Ureter (tissue), 1 donor: ENCODE measurements at places on chromosomes 13 and 19. TPM values are rescaled to one million over a fixed set of nuclear protein-coding genes. Genes with fewer than 3 reads are reported as not detected.
A peak's percentile ranks its signal among the peaks of the same experiment; 100 is the strongest.

DNA sequence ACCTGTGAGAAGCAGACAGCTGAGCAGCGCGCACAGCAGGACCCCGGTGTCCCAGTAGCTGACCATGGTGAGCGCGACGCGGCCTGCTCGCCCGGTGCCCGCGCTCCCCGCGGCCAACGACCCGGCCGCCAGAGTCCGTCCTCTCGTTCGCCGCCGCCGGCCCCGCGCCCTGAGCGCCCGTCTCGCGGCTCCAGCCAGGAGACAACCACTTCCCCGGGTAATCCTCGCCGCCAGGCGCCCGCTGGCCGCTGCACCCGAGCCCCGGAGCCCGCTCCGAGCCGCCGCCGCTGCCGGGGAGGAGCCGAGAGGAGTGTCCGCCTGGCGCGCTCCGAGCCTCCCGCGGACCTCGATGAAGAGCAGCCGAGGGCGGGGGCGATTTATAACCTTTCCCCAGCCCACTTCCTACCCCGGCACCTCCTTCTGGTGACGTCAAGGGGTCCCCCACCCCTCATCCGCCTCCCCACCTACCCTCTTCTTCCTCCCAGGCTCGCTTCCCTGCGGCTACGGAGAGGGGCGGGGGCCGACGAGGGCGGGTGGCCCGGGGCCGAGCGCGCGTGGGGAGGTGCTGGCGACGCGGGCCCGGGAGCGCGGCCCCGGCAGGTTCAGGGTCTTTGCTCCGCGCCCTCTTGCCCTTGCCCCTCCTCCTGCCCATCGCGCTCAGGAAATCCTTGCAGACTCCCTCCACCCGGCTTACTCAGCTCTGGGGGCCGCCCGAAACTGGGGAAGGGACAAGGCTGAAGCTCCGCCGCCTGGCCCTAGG lies at the start of gene FLT1:
FLT1 (minus strand) TSS at position 351 of the 760 bp plus-strand sequence; CDS start at position 66, 285 bp downstream.
- peak; percentile 50 for DNase-seq

DNA sequence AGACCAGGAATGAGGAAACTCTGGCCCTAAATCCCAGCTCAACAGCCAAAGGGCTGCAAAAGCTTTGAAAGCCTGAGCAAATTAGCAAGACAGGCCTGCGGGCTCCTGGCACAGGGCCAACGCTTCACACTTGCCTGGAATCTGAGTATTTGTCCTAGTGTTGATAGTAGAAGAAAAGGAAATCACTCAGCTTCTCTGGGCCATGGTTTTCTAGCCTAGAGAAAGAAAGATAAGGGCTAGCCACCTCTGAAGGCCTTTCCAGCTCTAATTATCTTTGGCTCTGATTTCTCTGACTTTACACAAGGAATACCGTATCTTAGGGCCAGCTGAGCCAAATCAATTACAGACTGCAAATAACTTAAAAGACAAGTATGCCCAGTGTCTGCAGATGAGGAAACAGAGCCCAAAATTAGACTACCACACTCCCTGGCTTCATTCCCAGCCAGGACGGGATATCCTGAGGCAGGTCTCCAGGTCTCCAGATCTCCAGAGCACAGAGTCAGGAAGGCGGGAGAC lies 69.6 kb downstream of the STK24 start:
- no peak for DNase-seq

GRCh38 chr19:362154-362553 lies 17.6 kb upstream of the MIER2 start:
- DNase-seq, result no peak

DNA sequence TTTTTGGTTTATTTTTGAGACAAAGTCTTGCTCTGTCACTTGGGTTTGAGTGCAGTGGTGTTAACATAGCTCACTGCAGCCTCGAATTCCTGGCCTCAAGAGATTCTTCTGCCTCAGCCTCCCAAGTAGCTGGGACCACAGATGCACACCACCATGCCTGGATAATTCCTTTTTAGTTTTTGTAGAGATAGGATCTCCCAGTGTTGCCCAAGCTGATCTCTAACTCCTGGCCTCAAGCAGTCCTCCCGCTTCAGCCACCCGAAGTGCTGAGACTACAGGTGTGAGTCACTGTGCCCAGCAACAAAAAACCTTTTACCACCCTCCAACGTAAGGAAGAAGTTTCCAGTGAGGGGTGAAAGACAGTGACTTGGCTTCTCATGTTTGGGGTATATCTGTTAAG lies 81.1 kb upstream of the TSHZ3 start:
- no peak for DNase-seq

DNA sequence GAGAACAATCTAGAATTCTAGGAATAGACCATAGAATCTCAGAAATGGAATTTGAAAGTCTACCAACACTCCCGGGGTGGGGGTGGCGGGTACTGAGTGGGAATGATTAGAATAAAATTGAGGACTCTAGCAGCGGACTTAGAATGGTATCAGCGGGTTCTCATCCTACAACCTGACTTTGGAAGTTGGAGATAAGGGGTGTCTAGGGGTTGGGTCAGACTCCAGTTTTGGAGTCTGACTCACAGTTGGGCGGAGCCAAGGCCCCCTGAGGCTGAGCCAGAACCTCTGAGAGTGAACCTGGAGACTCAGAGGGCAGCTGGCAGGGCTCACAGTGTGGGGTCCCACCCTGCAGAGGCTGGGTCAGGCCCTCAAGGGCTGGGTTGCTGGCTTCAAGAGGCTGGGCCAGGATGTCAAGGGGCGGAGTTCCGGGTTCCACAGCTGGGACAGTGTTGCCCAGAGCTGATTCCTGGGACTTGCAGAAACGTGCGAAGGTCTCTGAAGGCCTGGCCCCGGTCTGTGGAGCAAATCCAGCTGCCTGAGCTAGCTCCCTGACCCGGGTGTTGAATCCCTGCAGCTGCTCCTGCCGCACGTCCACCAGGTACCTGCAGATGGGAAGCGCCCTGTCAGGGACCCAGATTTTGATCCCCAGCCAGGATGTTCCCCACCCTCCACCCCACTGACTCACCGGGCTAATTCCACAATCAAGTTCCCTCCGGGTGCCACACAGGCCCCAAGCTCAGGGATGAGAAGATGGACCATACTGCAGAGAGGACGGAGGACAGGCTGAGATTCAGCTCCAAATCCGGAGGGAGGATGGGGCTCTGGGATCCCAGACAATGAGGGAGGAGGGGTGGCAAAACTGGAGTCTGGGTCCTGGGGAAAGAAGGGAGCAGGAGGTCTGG lies 1.6 kb upstream of the TNNI3 start:
- no peak for DNase-seq

DNA sequence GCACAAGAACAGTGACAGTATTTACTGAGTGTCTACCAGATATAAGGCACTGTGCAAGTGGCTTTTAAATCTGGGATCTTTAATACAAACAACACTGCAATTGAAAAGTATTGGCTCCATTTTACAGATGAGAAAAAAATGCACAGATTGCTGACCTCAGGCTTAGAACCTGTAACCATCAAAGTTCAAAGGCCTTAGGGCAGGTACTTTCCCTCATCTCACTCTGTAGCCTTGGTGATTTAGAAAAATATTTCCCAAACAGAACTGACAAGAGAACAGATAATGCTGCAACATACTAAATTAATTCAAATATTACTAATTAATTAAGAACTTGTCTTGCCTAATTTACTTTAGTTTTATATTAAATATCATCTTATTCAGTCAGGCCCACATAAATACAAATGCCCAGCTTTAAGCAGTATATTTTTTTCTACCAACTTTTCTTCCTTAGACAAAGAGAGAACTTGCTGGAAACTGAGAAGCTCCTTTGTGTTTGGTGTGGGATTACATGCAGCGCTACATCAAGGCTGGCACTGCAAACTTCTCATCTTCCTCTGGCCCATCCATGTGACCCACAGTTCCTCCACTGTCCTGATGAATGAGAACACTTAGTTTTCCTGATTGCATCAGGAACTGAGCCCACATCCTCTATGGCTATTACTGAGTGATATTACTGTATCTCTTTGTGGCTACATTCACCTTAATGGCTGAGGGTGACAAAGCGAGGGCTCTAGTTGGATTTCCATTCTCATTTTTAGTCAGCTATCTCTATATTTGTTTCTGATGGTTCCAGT lies 302.1 kb downstream of the ENOX1 start:
- no peak for DNase-seq

DNA sequence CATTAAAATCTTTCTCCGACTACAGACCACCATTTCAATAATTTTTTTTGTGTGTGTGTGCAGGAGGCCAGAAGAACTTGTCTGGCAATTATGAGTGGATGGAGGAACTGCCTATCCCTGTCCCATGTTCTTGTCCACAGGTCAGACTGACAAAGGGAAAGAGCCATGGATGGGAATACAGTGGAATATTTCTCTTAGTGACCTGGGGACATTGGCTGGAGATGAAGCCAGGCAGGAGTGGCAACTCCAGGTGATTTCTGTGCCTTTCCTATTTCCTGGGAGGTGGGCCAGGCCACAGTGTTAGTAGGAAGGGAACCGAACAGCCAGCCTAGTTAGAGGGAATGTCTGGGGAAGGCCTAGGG lies 3.7 kb downstream of the PSG9 start:
- no peak for DNase-seq

- no peak for DNase-seq
These were observed 1.2 kb downstream of the ADAMTSL5 start for GRCh38 chr19:1511318-1512317.

DNA sequence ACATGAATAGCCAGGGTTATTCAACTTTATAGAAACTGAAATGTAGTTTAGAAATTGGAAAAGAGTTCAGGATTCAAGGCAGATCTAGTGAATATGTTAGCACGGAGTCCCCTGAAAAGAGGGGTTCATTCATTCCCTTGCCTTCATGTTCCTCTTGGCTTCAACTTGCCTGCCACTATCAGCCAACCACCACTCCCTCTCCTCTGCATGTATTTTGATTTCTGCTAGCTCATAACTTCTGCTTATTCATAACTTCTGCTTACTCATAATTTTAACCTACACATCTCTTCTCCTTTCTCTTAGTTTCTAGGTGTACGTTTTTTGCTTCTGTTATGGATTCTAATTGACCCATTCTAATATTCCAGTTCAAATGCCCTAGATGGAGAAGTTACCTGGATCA lies 5.5 kb upstream of the SERTM1 start:
- DNase-seq, result no peak

DNA sequence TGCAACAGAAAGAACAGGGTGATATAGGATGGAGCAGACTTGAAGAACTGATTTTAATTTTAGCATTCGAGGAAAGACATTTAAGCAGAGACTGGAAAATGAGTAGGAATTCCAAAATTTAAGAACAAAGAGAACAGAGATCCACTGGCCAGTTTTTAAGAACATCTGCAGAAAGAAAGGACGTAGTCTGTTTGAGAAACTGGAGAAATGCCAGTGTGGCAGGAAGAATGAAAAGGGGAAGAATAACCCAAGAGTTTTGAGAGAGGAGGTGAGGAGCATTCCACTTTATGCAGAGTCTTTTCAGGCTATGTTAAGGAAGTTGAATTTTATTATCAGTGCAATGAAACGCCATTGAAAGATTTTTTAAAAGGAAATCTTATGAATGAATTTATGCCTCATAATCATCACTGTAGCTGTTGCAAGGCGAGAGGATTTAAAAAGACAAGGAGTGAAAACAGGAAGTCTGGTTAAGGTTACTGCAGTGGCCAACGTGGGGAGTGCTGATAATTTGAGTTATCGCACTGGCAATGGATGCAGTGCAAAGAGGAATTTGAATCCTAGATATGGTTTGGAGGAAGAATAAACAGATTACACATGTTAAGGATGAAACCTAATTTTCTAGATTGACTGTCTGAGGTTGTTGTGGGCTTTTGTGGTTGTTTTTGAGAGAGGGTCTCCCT lies 253.8 kb downstream of the DACH1 start:
- no peak for DNase-seq

GRCh38 chr13:50126993-50127725 lies 111.9 kb downstream of the KCNRG start:
- peak; percentile 54 for DNase-seq

- DNase-seq, result no peak
These were observed 22.5 kb upstream of the MYCBP2 start for GRCh38 chr13:77349365-77349764.

DNA sequence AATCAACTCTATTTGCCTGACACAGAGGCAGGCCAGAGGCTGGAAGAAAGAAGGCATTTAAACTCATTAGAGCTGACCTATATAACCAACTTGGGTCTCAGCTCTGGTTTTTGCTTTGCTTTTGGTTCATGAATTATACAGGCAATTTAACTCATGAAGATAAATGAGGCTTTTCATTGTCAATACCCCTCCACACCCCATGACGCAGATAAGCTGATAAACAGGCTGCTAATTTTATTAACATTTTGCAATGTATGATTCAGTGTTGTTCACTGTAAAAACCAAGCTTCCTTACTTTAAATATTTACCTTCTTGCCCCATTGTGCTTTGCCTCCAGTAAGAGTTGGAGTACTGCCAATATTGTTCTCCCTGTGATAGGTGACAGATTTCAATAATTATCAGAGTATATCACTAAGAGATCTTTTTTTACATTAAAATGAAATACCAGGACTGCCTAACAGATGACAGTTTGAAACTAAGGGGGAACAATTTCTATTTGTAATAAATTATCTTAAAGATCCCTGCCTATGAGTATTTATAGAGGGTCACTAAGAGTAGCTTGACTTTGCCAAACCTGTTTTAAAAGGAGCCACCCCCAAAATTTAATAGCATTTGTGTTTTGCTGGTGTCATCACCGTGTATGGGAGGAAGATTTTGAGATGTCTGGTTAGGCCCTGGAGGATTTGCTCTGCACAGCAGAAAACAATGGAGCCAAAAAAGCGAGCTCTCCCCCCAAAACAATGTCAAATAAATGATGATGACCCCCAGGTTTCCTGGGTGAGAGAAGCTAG lies 472.7 kb upstream of the NBEA start:
- DNase-seq, result no peak

GRCh38 chr13:29428310-29429181 lies 166.9 kb downstream of the SLC7A1 start:
- DNase-seq, result no peak

The GAPDHS gene
- total RNA-seq, result not detected

DNA sequence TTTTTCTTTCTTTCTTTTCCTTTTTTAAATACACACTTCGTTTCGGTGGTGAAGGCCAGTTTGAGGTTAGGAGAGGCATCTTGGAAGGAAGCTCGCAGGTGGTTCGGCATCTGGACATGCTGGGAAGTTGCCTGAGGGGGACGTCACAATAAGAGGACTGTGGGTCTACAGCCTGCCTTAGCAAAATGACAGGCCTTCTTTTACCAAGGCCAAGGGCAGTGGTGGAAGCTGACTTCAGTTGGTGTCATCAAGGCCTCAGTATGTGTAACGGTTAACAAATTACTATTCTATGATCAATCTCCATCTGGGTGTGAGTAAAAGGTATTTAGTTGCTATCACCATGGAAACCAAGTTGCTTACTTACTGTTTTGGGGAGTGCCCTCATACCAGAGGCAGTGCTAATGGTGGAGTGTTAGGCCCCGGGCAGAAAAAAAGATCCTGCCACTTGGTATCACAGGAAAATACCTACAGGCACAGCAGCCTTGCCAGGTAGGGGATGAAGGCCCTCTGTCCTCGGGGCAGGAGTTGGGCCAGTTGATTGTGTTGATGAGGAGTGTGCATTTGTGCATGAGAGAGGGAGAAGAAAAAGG lies 10.3 kb downstream of the ACTN4 start:
- no peak for DNase-seq
